ENCODE measurements at places on chromosomes 5 and 9.

- no peak for DNase-seq
These were observed 70.8 kb upstream of the GPR151 start for GRCh38 chr5:146586752-146587151.

GRCh38 chr5:83246071-83246470 lies 168.7 kb downstream of the XRCC4 start:
- DNase-seq: no peak

DNA sequence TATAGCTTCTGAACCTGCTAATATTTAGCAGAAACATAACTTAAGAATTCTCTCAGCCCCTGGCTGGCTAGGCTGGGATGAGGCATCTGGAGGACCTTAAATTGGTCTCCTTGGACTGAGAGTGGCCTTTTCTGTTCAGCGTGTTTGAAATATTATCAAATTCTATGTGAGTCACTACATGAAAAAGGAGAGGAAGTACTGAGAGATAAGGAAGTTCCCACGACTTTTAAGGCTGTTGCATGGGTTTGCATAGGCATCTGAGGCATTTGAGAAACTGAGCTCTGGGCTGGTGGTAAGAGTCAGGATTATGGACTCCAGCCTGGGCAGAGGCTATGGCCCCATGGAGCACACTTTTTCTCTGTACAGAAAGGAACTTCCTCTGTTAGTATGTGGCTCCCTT lies 816.2 kb upstream of the GRAMD2B start:
- no peak for DNase-seq

DNA sequence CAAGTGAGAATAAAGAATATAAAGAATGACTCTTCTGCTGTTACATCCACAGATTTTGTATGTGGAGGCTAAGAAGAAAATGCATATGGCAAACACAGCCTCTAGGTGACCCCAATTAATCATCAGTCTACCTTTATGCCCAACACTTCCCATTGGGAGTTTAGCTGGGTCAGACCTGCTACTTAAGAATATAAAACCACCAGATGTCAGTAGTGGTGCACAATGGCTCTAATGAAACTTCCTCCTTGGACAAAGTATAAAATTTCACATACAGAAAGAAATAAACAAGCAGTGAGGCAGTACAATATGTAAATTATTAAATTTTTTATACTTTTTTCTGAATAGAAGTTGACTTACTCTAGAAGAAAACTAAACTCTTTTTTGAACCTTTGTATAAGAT lies 539.9 kb downstream of the BRINP1 start:
- no peak for DNase-seq

- DNase-seq: no peak
These were observed 43.0 kb downstream of the FSTL4 start for GRCh38 chr5:133569347-133569746.

DNA sequence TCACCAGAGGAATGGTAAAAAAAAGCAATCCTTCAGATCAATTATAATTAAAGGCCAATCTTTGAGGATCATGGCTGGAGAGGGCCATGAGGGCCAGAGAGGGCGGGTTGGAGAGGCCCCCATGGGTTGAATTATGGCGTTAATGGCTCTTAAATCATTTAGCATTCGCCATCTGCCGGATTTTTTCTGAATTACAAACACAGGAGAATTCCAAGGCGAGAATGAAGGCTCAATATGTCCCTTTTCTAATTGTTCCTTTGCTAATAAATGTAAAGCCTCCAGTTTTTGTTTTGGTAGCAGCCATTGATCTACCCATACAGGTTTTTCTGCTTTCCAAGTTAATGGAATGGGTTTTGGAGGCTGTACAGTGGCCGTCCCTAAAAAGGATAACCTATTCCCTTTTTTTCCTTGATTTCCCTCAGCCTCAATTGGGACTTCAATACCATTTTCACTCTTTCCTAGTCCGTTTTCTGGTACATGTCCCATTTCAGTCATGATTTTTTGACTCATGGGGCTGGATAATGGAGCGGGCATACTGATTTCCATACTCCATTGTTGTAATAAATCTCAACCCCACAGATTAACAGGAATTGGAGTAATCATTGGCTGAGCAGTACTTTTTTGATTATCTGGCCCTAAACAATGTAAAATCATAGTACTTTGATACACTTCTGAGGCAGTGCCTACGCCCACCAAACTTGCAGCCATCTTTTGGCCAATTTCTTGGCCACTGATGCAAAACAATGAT lies 6.7 kb upstream of the TMEM141 start:
- no peak for DNase-seq

GRCh38 chr5:126446498-126447224 lies 23.5 kb downstream of the GRAMD2B start:
- DNase-seq: no peak

- peak; percentile 25 for DNase-seq
These were observed 64.7 kb upstream of the LPAR1 start for GRCh38 chr9:111102793-111103464.

DNA sequence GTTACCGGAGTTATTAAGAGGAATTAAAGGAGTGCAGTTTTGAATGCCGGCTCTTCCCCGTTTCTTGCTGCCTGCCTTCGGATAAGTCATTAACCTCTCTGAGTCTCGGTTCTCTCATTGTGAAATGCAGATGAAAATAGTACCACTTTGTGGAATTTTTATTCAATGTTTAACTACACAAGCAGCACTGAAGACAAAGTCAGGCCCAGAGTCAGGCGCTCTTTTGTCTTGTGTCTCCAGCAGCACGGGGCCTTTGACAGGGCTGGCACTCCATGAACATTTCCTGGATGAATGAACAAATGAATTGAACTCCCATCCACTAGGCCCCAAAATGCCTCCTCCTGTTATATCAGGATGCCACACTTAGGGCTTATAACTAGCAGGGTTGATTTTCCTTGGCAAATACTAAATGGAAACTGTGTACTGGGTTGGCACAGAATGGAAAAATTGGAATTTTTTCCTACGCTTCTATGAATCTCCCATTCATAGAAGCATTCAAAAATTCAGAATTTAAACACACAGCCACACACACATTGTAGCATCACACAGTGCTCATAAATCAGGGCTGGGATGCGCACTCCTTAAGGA lies 332.8 kb downstream of the MLLT3 start:
- peak; percentile 39 for DNase-seq

DNA sequence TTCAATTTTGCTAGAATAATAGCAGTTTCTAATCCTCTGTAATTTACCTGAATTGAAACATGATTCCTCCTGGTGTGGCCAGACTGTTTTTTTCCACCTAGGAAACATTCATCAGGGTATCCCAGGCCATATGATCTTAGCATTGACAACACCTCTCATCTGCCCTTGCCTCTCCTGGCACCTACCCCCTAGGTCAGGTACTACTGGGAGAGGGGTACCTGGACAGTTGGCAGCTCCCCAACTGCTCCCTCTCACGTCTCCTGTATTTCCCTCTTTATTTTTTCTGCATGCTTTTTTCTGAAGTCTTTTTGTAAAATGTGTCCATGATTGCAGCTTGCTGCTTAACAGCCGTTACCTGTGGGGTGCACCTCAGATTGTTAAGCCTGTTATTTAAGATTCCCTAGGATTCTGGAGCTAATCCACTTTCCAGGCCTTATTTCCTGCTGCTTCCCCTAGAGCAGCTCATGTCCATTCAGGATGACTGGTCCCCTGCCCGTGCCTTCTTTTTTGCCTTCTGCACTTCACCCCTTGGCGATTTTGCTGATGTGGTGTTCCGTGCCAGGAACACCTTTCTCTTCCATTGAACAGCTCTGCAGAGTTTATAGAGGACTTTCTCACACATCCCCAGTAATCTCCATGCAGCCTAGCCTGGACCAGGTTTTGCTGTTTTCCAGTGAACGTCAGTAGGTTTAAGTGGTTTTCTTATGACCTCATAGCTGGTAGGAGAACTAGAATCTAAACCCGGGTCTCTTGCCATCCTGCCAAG lies 33.6 kb downstream of the SNX30 start:
- no peak for DNase-seq

- DNase-seq: no peak
These were observed 23.8 kb upstream of the CPEB4 start for GRCh38 chr5:173864126-173865050.

DNA sequence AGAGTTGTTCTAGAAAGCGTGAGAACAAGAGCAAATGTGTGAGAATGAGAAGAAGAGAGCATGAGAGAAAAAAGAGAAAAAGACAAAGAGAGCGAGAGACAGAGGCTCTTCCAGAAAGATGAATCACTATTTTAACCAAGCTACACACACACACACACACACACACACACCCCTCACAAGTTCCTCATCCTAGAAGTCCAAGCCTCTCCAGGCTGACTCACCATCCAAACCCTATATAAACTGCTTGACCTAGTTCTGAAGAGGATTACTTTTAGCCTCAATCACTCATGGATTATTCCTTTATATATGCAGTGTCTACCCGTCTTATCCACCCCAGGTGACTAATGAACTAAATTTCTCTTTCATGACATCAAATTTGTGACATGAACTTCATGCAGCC lies 37.6 kb downstream of the C9orf57 start:
- no peak for DNase-seq

GRCh38 chr5:170603578-170604565 lies 100.1 kb downstream of the KCNIP1 start:
- peak; percentile 58 for DNase-seq

GRCh38 chr5:67537439-67538148 lies 341.0 kb upstream of the CD180 start:
- no peak for DNase-seq

DNA sequence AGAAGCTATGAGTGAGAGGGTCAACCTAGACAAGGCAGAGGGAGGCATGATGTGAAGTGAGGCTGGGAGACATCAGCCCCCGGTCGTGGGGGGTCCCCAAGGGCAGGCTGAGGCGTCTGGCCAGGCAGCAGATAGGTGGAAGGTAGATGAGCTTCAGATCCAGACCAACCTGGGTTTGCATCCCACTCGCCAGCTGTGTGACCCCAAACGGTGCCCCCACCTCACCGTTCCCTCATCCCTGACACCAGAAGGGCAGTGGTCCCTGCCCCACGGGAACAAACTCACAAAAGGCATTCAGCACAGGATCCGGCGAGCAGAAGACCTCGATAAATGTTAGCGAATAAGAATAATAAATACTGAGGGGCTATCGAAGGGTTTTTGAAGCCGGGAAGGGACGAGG lies 27.5 kb upstream of the LMX1B start:
- no peak for DNase-seq

GRCh38 chr5:116478491-116478890 lies 96.1 kb downstream of the SEMA6A start:
- DNase-seq: no peak

GRCh38 chr5:73233461-73234203 lies 60.6 kb downstream of the TMEM174 start:
- DNase-seq: peak; percentile 47

GRCh38 chr5:17732351-17732923 lies 98.2 kb downstream of the TAF11L14 start:
- DNase-seq: no peak

DNA sequence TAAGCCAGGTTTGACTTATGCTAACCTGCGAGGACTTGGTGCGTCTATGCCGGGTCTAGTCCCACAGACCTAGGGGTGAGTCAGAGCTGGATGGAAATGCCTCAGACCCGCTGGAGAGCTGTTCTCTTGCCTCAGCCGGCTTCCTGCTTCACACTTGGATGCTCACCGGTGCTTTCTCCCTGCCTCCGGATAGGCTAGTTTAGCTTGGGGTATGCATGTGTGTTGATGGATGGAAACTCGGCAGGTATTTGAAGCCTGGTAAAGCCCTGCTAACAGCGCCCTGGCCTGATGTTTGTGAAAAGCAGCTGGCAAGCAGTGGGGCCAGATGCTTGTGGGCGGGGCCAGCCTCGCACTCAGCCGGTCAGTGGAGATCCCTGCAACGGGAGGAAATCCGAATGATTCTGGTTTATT lies 29.3 kb downstream of the PRRC2B start:
- peak; percentile 78 for DNase-seq

GRCh38 chr5:81226949-81227348 lies 6.2 kb upstream of the CKMT2 start:
- no peak for DNase-seq

GRCh38 chr9:127862075-127863011 lies 7.9 kb upstream of the ENG start:
- DNase-seq: peak; percentile 84

GRCh38 chr5:88660947-88661805 lies 221.8 kb downstream of the MEF2C start:
- peak; percentile 88 for DNase-seq

- no peak for DNase-seq
These were observed 31.7 kb downstream of the ZDHHC21 start for GRCh38 chr9:14661421-14662059.

DNA sequence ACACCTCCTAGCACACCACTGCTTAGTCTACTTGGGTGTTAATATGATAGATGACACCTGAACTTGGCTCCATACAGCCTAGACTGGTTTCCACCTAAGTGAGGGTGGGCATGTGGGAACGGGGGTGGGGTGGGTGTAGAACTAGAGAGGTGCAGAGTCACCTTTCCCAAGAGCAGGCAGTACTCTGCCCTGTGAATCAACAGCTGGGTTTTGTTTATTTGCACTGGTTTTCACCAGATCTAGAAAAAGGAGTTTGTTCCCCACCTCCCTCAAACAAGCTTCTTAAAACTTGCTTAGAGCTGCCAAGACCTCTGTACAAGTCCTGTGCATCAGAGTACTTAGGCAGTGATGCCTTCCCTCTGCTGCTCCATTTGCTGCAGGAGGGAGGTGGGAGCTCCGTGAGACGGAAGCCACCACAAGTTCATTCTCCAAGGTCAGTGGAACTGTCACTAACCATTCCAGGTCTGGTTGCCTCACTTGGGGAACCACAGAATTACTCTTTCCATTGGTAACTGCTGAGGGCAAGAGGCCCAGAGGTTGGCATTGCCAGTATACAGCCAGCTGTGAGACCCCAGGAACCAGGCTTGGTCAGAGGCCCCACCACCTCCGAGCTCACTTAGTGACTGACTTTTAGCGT lies 163.5 kb downstream of the NR3C1 start:
- DNase-seq: no peak

DNA sequence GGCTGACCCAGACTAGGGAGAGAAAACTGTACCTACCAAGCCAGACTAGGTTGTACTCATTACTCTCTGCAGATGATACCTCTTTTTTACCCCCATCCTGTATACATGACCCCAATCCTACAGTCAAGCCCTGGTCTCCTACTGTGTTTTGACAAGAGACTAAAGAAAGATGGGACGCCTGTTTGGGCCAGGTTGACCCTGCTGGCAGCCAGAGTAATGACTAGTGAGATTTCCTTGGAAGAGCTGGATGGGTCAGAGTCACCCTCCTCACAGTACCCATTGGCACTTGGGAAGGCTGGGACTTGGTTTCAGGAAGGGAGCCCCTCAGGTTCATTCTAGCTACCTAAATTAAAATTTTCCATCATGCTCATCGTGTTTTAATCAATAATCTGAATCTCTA lies 89.7 kb upstream of the NR4A3 start:
- no peak for DNase-seq

GRCh38 chr5:134437340-134437846 lies 25.7 kb upstream of the CDKN2AIPNL start:
- DNase-seq: no peak
